ENCODE measurements at places on chromosomes 12 and 14.

DNA sequence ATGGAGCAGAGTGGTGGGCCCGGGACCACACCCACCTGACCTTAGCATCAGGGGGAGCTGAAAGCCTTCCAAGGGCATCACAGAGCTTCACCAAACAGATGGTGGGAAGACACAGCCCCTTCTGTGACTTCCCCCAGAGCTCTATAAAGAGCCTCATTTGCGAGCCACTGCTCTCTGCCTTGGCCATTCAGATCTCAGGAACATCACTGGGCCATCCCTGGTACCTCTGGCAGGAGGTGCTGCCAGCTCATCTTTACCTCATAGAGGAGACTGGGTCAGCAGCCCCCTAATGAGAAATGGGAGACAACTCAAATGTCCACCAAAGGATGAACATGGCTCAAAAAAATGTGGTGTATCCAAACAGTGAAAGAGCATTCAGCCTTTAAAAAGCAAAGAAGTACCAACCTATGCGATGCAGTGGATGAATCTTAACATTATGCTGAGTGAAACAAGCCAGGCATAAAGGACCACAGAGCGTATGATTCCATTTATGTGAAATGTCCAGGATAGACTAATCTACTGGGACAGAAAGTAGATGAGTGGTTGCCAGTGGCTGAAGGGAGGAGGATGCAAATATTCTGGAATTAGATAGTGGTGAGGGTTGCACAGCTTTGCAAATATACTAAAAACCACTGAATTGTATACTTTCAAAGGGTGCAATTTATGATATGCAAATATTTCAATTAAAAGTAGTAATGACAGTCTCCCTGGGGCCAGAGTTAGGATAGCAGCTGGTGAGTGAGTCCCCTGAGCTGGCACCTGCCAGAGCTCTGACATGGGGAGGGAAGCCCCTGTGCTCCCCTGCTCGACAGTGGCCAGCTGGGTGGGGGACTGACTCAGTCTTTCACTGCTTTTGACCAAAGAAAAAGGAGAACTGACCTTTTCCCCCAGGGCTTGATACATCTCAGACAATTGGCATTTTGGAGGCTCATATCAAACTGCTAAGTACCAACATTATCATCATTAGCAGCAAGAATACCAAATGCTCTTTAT is 116.6 kb downstream of the GCH1 start:
- DNase-seq, result no peak
- H3K4me1 ChIP-seq, result no peaks in the 10 kb centered on the region
- H3K27ac ChIP-seq, result no peak overlapping the region
- H3K27me3 ChIP-seq, result no peaks in the 10 kb centered on the region
- H3K36me3 ChIP-seq, result no peaks in the 10 kb centered on the region

DNA sequence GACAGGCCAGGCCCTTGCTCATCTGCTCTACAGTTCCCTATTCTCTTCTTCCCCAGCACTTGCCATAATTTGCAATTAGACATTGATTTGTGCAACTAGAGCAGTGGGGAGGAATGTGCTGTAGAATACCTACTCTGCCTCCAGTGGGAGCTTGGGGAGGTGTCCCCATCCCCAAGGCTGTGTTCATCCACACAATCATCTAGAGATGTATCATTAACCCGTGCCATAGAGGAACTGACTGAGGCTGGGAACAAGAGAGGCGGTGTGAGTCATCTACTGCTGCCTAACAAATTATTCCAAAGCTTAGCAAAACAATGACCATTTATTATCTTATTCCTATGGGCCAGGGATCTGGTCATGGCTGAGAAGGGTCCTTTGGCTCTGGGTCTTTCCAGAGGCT is 5.1 kb upstream of the OTUB2 start:
- no peak for DNase-seq
- no peak overlapping the region for H3K27ac ChIP-seq
- H3K4me3 ChIP-seq, result no peak overlapping the region

GRCh38 chr14:24938593-24938992 is 111.4 kb downstream of the STXBP6 start:
- no peaks in the 10 kb centered on the region for H3K27me3 ChIP-seq
- H3K4me1 ChIP-seq, result no peaks in the 10 kb centered on the region
- no peak overlapping the region for H3K4me3 ChIP-seq
- DNase-seq, result no peak

GRCh38 chr12:113277511-113277910 is 56.2 kb downstream of the TPCN1 start:
- H3K27ac ChIP-seq, result no peak overlapping the region
- H3K36me3 ChIP-seq, result peaks cover 32% of the 10 kb centered on the region
- DNase-seq, result no peak
- no peaks in the 10 kb centered on the region for H3K27me3 ChIP-seq
- no peaks in the 10 kb centered on the region for H3K4me1 ChIP-seq

Measured in CD8-positive, alpha-beta memory T cell (primary cell).